ENCODE measurements at places on chromosomes 5 and 9. TPM values are rescaled to one million over a fixed set of nuclear protein-coding genes. Genes with fewer than 3 reads are reported as not detected.

GRCh38 chr9:101671567-101671966, 66.9 kb downstream of the GRIN3A start:
- no peak for ATAC-seq

DNA sequence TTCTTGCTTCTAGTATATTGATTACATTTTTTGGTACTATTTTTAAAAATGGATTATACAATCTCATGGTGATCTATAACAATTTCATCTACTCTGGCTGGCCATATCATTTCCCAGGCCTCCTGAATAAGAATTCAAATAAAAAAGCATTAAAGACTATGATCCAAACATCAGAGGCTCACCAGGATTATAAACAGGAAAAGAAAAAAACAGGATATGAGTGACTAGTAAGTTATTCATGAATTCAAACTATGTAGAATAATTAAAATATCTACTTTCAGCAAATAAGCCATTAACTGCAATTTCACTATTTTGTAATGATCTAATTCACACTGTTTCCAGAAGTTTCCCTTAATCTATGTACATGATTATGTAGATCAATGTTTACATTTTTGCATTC, 293.1 kb upstream of the CDH6 start:
- ATAC-seq = no peak

- peak; percentile 57 for ATAC-seq
Observed at GRCh38 chr5:159826351-159827214, 89.7 kb upstream of the ADRA1B start.

DNA sequence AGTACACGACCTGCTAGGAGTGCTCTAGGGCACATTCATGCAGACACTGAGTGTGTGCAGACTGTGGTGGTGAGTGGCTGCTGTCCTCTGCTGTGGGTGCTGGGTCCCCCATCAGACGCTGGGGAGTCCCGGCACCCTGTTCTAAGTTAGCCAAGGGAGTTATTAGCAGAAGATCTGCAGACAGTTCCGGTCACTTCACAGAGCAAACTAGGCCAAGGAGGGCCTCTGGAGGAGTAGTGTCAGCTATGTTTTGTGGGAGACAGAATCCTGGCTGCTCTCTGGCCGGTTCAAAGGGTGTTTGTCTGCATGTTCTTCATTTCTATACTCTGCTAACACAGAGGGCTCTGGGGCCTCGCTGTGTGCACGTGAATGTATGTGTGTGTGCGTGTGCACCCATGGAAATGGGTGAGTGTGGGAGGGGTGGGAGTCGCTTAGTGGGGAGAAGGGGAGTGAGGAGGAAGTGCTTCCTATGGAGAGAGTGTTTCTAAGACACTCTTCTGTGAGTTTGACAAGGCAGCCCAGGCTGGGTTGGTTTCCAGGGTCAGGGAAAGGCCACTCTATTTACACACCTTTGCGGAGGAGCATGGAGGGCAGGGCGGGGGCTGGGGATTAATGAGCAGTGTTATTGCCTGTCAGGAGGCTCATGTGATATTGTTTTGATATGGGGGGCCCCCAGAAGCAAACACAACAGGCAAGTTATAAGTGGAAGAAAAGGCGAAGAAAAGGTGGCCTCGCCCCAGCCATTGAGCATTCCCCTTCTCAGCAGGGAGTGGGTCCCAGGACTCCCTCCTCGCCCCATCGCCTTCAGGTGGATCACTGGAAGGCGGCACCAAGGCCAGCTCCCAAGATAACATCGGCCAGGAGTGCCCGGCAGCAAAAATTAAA, 68.9 kb downstream of the MACROH2A1 start:
- no peak for ATAC-seq

Gene SIT1
- total RNA-seq = 1.6 TPM

Gene COL23A1
- 3.4 TPM for total RNA-seq

DNA sequence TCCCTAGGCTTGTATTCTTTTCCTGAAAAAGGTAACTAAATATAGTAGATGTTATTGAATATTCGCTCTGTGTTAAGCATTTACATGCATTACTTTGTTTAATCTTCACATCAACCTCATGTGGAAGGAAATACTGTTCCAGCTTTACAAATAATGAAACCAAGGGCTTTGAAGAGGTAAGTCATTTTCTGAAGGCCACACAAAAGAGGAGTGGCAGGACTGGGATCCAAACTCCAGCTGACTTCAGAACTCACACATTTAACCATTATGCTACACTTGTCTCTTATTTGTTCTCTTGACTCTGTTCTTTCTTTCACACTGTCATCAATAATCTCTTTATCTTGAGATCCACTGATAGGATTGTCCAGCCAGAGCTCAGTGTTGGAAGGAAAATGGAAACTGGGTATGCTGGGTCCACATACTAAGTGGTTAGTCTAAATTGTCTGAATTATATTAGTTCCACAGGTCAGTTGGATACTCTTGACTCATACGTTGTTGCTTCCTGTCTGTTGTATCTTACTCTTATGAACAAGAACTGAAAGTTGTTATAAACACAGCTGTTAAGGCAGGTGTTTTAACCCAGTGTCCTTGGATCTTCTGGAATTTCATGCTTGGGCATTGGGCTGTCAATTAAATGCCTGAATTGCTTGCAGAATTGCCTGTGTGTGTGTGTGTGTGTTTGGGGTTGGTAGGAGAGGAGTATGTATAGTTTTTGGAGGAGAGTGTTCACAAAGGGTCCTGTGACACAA, 65.6 kb downstream of the TLE4 start:
- no peak for ATAC-seq

DNA sequence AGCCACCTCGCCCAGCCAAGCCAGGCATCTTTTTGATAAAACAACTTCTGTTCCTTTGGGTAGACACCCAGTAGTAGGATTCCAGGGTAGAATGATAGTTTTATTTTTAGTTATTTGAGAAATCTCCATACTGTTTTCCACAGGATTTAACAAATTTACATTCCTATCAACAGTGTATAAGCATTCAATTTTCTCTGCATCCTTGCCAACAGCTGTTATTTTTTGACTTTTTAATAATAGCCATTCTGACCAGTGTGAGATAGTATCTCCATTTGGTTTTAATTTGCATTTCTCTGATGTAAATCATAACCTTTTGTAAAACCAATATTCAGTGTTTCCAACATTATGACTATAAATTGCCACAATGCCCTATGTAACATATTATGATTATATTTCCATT, 28.2 kb upstream of the CCNB1 start:
- ATAC-seq = no peak

Gene PCDHB4
- 5.6 TPM for total RNA-seq

Measured in gastroesophageal sphincter (tissue), 4 donors.